ENCODE measurements at places on chromosomes 1 and 21.
A peak's percentile ranks its signal among the peaks of the same experiment; 100 is the strongest.

GRCh38 chr1:45134461-45134873, 71.9 kb downstream of the ZSWIM5 start:
- no peak for DNase-seq

DNA sequence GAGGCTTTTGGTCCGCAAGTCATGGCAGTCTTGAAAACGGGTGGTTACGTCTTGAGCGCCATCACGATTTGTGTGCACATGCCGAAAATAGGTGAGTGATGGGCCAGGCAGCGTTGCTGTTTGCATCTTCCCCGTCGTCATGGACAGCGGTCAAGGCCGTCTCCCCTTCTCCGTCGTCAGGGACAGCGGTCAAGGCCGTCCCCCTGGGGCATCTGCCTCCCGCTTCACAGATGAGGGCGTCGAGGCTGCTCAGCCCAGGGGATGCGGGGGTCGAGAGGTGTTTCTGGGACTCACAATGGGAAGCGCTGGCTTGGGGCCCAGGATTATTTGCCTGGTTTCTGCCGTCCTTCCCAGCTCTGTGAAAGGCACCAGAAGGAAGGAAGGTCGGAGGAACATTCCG, 162.2 kb downstream of the PRDM16 start:
- no peak for DNase-seq

- peak; percentile 41 for DNase-seq
These were observed 38.2 kb downstream of the ALG14 start for GRCh38 chr1:95034506-95034905.

GRCh38 chr1:43531107-43531905, 623 bp downstream of the PTPRF start:
- peak; percentile 52 for DNase-seq

GRCh38 chr1:230165536-230165935, 98.5 kb downstream of the GALNT2 start:
- no peak for DNase-seq

- DNase-seq, result no peak
These were observed 11.8 kb upstream of the AMIGO1 start for GRCh38 chr1:109521002-109521951.

DNA sequence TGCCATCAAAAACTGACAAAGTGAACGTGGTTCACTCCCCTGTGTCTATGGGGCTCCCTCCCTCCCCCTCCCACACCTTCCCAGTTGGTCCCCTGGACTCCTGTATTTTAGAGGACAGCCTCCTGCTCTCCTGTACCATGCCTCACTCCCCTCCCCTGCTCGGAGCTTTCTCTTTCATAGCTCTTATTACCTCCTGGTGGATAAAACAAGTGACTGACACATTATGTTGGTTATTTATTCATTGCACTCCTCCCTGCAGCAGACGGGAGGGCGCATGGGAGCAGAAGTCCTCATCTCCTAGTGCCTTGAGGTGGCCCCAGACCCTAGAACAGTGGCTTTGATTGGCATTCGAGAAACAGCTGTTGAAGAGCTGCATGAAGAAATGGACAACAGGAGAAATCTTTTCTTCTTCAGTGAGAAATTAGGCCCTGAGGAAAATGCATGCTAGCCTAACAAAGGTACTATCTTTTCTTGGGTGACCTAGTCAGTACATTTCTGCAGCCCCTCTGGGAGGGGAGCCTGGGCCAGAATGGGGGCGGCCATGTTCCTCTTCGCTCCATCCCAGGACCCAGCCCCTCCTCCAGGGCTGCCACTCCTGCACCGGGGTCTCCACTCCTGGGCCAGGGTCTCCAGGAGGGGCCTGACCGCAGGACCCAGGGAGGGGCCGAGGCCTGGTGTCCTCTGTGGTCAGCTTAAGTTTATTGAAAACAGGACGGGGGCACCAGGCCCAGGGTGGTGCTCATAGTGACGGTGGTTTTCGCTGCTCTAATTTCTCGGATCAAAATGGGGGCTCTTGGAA, 1.2 kb upstream of the TFF1 start:
- DNase-seq, result no peak

GRCh38 chr1:229167318-229167717, 103.6 kb upstream of the RAB4A start:
- DNase-seq, result no peak

GRCh38 chr1:50971748-50972305, 1.8 kb downstream of the CDKN2C start:
- DNase-seq, result no peak

- DNase-seq, result no peak
These were observed 153.3 kb downstream of the PTPRU start for GRCh38 chr1:29389533-29390041.

DNA sequence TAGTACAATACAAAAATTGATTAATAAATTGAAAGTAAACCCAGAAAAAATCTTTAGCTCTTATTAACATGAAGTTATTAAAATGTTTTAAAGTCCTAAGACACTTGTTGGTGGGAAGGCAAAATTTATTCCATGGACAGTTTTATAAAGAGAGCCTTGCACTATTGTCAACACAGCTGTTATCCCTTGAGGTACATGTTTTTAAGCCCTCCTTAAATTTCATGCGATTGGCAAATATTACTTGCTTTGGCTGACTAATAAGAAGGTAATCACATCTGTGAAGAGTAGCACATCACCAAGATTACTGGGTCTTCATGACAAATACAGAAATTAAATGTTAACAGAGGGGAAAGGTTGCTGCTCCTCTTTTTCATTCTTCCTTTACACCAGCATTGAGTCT, 611.1 kb downstream of the BRINP3 start:
- DNase-seq, result no peak

DNA sequence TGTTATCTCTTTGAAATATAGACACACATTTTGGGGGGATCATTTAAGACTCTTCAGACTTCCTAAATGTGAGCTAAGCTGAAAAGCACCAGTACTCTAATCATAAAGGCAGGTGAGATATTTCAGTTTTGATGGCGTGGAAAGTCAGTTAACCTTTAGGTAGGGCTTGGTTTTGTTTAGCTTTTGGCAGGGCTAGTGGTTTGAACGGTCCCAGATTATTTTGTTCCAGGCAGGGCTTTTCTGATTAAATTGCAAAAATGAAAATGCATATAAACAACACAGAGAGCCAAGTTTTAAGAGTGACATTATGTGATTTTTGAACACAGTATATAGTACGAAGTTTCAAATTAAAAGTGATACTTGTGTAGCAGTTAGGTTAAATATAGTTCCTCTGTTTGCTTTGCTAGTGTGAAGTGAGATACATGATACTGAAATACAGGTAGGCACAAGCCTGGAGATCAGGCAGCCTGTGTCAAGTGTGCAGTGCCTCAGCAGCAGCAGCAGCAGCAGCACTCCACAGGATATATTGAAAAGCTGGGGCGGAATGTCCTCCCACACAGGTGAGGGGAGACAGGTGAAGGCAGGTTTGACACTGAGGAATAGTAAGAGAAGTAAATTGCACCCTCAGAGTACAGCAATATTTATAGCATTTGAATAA, 47.4 kb downstream of the CAMTA1 start:
- DNase-seq, result no peak

DNA sequence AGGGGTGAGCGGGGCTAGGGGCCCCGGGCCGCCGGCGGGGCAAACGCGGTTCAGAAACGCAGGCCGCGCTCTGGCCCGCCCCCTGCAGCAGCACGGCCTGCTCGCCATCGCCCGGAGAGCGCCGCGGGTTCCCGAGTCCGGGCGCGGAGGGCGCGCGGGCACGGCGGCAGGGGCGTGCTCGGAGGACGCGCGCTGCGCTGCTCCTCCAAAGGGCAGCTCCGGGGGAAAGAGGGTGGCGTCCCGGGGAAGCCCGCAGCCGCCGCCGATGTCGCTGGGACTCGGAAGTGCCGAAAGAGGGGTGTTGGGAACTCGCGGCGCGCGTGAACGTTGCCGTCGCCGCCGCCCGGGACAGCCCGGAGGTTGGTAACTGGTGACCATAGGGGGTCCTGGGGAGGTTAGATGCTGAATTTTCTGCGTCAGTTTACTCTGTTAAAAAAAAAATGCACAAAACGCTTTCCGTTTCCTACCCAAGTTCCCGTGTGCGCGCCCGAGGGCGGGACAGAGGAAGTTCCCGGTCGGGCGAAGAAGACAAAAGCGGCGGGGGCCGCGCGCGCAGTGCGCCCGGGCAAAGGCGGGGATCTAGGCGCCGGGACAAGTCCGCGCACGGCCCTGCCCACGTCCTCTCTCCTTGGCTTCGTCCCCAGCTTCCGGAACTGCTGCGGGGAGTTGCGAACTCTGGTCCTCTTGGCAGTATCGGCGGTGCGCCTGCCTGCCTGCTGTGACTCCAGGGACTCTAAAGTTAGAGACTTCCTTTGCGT, at the start of gene HHAT:
Gene HHAT (plus strand): TSS at position 157 of the 758 bp plus-strand sequence. CDS start 20,074 bp downstream, outside the sequence.
- DNase-seq, result peak; percentile 81

- DNase-seq, result no peak
These were observed 78.8 kb downstream of the MRPL39 start for GRCh38 chr21:25528515-25528914.

GRCh38 chr1:182952677-182953444, at the start of gene SHCBP1L:
SHCBP1L (minus strand) TSS chr1:182953166; CDS start chr1:182953133, 33 bp downstream.
- DNase-seq, result no peak

GRCh38 chr1:80367058-80367457, 1360.5 kb upstream of the ADGRL4 start:
- DNase-seq, result no peak

DNA sequence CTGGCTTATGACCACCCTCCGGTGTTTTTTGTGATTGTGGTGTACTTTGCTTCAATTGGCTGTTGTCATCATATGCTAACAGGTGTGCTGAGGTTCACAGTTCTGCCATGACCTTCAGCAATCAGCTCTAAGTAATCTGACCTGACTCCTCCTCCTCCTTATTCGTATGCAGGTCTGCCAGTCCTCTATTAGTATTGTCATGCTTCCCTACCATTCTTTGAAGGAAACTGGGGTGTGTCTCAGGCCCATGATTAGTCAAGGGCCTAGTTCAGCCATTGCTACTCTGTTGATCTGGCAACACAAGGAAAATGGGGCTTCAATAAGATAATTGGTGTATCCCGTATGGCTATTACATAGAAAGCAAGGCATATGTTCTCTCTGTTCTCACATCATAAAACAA, 332.3 kb upstream of the DPYD start:
- DNase-seq, result no peak

GRCh38 chr1:77925956-77926355, 37.5 kb downstream of the NEXN start:
- no peak for DNase-seq

DNA sequence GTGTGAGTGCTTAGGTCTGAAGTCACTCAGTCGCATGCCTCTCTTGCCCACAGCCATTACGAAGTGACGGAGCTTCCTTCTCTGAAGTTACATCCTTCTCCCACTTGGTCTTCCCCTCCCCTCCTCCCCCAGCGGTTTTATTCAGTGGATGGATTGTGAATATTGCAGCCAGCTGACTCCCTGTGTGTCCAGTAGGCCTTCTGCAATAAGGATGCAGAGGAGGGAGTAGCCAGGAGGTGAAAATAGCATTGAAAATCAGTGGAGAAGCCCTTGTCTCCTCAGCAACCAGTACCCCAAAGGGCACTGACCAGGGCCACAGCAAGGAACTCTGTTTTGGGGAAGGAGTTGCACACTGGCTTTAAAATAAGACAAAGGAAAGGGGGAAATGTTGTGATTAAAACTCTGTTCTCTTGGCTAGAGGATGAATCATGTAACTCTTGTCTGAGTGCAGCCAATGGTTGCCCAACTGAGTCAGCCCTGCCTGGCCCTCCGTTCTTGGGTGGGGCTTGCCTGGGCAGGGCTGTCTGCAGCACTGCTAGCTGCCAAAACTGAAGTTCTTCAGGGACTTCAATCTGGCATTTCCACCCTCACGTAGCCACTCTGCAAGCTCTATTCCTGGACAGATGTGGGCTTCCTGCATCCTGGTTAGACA, 4.3 kb downstream of the S100A10 start:
- DNase-seq, result peak; percentile 92

- no peak for DNase-seq
These were observed 362.5 kb upstream of the ADAMTS5 start for GRCh38 chr21:27329255-27329851.

- no peak for DNase-seq
These were observed 1.5 kb downstream of the NAXE start for GRCh38 chr1:156592910-156593660.

DNA sequence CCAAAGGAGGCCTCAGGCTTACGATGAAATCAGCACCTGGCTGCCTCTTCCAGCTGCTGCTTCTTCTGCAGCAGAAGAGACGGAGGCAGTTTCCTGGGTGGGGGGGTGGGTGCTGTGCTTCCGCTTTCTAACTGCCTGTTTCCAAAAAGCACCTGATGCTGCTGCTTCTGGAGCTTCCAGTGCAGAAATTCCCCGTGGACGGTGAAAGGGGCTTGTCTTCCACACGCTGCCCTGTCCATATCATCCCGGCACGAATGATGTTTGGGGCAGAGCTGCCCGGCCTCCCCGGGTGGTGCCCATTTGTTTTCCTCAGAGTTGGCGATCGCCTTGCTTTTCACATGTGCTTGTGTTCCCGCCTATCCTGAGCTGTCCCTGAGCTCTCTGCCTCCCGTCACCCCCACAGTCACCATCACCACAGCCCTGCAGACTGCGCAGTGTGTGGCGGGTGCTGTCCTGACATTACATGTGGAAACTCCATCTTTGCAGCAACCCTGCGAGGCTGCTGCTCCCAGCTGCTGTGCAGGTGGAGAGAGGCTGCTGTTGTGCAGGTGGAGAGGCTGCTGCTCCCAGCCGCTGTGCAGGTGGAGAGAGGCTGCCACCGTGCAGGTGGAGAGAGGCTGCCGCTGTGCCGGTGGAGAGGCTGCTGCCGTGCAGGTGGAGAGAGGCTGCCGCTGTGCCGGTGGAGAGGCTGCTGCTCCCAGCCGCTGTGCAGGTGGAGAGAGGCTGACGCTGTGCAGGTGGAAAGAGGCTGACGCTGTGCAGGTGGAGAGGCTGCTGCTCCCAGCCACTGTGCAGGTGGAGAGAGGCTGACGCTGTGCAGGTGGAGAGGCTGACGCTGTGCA, 1.8 kb downstream of the TTLL10 start:
- DNase-seq, result no peak

DNA sequence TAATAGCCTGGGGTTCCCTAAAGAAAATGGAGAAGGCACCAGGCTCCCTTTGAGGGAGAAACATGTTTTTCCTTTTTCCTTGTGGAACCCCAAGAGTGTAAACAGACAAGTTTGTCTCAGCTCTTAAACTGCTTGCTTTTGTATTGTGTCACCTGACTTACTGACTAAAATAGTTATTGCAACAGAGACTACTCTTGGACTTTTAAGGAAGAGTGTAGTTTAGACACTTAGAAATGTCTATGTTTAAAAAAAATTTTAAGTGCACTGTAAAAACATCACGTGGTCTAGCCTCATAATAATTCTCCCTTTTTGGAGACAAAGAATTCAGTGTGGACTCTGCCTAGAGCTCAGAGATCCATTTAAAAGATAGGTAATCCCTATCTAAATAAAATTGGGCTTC, 141.1 kb downstream of the TRIM33 start:
- DNase-seq, result no peak

DNA sequence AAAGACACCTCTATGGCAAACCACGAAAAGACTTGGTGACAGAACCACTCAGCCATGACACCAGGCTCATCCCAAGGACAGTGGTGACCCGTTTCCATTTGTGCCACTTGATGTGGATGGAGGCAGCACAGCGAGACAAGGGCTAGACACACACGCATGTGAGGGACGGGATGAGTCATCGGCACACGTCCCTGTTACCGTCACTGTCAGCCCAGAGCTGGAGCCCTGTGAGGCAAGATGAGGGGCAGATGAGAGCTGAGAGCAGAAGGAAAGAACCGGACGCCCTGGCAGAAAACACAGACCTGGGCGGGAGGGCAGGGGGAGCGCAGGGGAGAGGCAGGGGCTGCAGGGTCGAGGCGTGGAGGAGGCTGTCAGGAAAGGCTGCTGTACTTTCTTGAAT, 57.8 kb downstream of the SIK1 start:
- peak; percentile 70 for DNase-seq

- DNase-seq, result peak; percentile 40
These were observed 863 bp downstream of the FH start for GRCh38 chr1:241518476-241519307.

GRCh38 chr1:232292239-232292638, 337.7 kb downstream of the SIPA1L2 start:
- DNase-seq, result no peak
